Activated T-cell treated with anti-CD3 and anti-CD28 coated beads for 1 hour (primary cell): ENCODE measurements at places on chromosomes 2 and 18.
A peak's percentile ranks its signal among the peaks of the same experiment; 100 is the strongest.

GRCh38 chr2:23606968-23607367, 222.0 kb downstream of the KLHL29 start:
- DNase-seq = no peak

DNA sequence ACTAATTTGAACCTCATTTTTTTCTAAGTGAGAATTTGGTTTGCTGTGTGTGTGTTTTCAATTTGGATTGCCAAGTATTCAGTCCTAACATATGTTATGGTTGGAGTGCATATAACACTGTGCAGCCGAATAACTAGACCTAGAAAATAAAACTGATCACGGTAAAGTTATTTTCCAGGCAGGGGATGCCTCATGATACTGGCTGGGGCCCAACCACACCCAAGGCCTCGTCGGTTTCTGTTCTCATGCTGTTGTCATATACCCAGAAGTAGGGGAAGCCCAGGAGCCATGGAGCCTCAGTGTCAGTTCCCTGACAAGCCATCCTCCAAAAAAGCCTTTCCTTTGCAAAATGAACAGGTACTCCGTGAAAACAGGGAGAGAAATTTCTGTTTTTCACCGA, 160.2 kb downstream of the GBX2 start:
- no peak for DNase-seq

GRCh38 chr2:65549257-65549627, 116.8 kb upstream of the SPRED2 start:
- no peak for DNase-seq

- no peak for DNase-seq
These were observed 129.9 kb downstream of the PIEZO2 start for GRCh38 chr18:11019295-11020105.

GRCh38 chr2:28428486-28428885, 35.8 kb downstream of the FOSL2 start:
- no peak for DNase-seq

- no peak for DNase-seq
These were observed 12.6 kb downstream of the FAM124B start for GRCh38 chr2:224389317-224389716.

- no peak for DNase-seq
These were observed 230.1 kb upstream of the FOSL2 start for GRCh38 chr2:28162564-28162963.

- no peak for DNase-seq
These were observed 38.9 kb downstream of the TMEM17 start for GRCh38 chr2:62467100-62467474.

DNA sequence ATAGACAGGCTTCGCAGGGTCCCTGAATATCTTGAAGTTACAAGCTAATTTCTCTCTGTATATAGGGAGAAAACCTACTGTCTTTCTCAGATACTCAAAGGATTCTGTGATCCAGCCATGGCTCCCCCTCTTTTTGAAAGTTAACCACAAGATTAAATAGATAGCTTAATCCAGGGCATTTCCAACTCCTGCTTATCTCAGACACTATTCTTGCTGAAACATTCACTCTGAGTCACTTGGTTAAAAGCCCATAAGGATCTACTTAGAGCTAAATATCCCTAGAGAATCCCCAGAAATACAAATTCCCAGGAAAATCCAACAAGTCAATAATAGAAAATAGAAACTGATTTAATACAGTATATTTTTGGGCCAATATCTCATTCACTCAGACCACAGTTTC, 179.1 kb upstream of the LYPD1 start:
- DNase-seq = no peak

DNA sequence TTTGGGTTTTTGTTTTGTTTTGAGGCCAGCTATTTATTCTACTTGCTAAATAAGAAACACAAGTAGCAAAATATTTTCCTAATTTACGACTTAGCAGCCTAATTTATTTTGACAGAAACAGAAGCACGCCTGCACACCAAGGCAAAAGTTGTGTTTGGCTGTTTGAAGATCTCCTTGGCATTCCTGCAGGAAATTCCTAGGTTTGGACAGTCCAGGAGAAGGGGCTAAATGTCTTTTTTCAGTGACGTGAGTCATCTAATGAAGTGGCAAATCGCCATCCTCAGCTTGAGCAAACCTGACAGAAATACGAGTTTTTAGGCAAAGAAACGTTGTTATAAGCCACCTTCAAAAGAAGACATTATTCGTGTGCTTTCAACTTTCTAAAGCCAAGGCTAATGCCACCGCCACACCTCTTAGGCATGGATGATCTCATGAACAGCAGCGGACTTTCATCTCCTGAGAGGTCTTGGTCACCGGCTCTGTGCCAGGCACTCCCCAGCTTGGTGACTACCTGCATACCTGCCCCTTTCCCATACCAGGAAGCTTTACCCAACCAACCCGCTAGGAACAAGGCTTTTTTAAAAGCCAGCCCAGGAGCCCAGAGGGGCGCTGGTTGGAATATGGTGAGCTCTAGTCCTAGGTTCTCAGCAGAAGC, 30.9 kb downstream of the STK39 start:
- no peak for DNase-seq

GRCh38 chr2:39642051-39642718, 23.5 kb upstream of the TMEM178A start:
- DNase-seq = no peak

DNA sequence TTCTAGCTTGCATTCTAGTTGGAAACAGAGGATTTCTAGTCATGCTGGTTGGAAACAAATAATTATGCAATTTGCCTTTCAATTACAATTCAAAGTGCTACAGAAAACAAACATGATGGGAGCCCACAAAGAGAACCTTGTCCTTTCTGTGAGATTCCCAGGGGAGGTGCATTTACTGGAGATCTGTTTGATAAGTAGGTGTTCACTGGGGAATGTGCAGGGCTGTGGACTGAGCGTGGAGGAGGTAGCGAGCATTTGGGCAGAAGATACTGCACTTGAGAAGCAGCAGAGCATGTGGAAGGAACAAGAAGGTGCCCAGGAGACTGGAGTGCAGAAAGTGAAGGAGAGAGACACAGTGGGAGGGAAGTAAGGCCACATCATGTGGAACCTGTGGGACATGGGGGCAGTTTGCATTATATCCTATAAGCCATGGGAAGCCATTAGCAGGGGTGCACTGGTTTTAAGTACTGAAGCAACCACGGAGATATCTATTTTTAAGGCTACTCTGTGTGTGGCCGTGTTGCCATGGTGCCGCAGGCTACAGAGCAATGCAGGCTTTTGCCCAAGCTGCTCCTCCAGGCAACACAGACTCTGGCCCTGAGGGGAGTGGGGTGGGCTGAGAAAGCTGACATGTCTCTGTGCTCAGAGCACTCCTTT, 154.0 kb downstream of the ANTXR1 start:
- DNase-seq = no peak

GRCh38 chr18:499776-500631, 497 bp downstream of the COLEC12 start:
- DNase-seq = no peak

GRCh38 chr2:102310964-102311640, at the start of gene IL1RL1:
Gene IL1RL1 (plus strand): TSS chr2:102311563. CDS start chr2:102338265, 26,702 bp downstream.
- no peak for DNase-seq

DNA sequence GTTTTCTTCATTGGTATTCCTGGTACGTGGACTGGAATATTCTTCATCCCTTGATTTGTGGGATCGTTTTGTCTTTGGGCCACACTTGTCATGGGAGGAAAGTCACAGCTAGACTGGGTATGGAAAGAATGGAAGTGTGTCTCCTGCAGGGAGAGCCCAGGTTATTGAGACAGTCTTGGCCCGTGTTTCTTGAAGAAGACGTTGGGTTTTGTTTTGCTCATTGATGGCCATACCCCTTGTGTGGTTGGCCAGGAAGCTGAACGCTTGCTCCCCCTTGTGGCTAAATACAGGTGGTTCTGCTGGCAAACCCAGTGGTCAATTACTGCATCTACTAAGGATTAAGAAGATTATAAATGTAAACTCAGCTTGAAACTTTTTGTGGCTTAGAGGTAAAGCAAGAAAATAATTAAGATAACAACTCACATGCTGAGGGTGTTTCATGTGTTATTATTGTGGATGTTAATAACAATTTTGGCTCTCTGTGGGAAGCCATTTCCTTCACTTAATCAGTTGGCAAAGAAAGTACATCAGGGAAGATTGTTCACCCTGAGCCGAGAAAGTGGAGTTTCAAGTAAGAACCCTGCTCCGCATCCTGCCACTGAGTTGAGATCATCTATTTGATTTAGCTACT, 91.8 kb downstream of the NEDD4L start:
- DNase-seq = peak; percentile 29

DNA sequence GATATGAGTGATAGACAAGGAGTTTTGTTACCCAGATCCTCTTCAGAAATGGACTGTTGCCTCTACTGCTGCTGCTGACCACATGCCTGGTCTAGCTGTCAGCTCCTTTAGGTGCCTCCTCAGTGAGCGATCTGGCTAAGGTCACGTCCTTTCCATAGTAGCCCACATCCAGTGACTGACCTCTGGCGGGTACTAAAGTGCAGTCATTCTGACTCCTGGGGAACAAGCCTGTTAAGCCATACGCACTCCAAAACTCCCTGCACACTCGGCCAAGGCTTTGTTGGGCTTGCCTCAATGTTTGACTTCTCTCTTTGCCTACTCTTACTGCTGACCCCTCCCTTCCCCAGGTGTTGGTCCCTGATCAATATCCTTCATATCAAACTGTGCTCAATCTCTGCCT, 685.2 kb downstream of the IRS1 start:
- no peak for DNase-seq
